ENCODE measurements at places on chromosomes 7 and 10. TPM values are rescaled to one million over a fixed set of nuclear protein-coding genes. Genes with fewer than 3 reads are reported as not detected.

NEUROD6 gene
- not detected for total RNA-seq

AKR1D1 gene
- total RNA-seq: not detected

SPDYE16 gene
- total RNA-seq: 1.2 TPM

C10orf105 gene
- 0.44 TPM for total RNA-seq

ABCA13 gene
- total RNA-seq: 27.7 TPM

SMIM30 gene
- 10.7 TPM for total RNA-seq

- DNase-seq: no peak
Observed at GRCh38 chr10:94205396-94205831, 157.3 kb downstream of the NOC3L start.

GRCh38 chr10:68989317-68989990 lies 851 bp downstream of the KIFBP start:
- no peak for DNase-seq

GRCh38 chr10:79454259-79454658 lies 8.8 kb upstream of the ZCCHC24 start:
- peak; percentile 50 for DNase-seq

GRCh38 chr7:128938544-128939074 lies 882 bp downstream of the IRF5 start:
- DNase-seq: no peak

- DNase-seq: no peak
Observed at GRCh38 chr10:124174673-124175645, 81.6 kb upstream of the CHST15 start.

- no peak for DNase-seq
Observed at GRCh38 chr10:21500578-21500910, 24.9 kb downstream of the SKIDA1 start.

DNA sequence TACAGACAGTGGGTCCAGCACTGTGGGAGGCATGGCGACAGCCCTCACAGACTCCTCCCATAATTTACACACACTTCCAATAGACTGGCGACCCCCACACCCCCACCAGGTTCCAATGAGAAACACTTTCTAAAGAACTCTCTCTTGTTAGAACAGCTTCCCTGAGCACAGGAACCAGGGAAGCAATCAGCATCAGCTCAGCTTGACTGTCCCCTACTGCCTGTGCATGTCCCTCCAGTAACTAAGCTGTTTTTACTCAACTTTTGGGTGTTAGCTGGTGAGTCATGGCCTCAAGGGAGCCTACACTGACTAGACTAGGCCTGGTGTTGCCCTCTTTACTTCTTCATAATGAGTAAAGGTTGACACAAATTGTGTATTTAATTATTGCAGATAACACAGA lies 32.6 kb upstream of the HERPUD2 start:
- no peak for DNase-seq

- DNase-seq: no peak
Observed at GRCh38 chr7:1639071-1639470, 31.0 kb upstream of the ELFN1 start.

DNA sequence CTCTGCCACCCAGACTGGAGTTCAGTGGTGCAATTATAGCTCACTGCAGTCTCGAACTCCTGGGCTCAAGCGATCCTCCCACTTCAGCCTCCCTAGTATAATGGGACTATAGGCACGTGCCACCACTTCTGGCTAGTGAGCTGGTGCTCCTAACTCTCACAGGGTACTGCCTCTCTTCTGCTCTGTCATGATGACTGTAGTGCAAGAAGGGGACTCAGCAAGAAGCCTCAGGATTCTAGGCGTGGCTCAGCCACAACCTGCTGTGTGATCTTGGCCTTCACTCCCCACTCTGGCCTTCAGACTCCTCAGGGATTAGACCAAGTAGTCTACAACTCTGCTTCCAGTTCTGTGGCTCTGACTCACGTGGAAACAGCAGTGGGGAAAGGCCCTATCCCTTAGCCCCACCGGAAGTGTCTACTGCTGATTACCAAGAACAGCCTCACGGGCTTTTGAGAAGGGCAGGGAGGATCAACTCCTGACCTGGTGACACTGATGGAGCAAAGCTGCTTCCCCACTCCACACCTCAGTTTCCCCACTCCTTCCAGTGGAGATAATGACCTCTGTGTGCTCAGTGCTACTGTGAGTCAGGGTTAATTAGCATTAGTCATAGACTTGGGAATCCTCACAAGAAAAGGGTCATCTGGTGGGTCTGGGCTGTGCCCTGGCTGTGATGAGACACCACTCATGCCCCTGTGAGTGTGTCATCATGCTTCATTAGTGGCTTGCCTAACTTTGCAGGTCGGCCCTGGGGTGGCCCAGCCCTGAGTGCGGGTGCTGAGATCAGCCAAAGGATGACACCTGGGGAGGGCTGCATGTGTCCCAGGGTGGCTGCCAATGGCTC lies 41.1 kb downstream of the ZC3HC1 start:
- DNase-seq: no peak

DNA sequence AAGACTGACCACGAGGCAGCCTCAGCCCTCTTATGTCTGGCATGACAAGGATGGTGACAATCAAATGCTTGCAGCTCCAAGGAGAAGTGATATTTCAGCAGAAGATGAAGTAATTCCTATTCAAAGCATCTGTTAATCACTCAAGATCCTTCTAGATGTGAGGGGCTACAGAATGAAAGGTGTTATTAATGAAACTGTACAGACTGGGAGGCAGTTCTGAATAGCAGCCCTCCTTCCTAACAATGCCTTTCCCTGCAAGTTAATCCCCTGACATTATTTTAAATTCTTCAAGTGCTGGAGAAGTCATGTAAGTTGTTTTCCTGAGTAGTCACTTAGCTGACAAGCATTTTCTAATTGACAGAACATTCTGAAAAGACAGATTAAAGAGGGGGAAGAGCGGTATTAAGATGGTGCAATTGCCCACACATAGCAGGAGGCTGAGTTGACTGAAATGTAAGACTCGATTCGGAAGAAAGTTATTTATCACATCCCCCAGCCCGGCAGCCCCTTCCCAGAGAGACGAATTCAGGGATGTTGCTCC lies 300.8 kb downstream of the GRID1 start:
- no peak for DNase-seq

GRCh38 chr10:124232686-124233545 lies 139.5 kb upstream of the CHST15 start:
- DNase-seq: no peak
